ENCODE measurements at places on chromosomes 1 and 21.

DNA sequence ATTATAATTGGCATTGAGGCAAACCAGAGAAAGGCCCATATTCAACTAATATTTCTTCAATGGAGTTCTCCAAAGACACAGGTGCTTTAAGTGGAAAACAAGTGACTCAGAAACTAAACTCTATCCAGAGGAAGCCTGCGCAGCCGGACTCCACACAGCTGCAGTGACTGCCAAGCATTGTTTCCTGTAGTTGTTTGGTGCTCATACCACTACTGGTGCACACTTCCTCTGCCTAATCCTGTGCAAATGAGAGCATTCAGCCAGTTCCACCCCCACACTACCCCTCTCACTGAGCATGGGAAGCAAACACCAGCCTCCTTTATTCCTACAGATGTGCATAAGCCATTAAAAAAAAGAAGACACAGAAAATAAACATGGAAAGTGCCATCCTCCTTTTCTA lies 102.9 kb downstream of the VAV3 start:
- no peak for DNase-seq

- DNase-seq, result peak; percentile 47
Observed at GRCh38 chr1:31020007-31020790, 45.3 kb downstream of the PUM1 start.

- DNase-seq, result no peak
Observed at GRCh38 chr1:63633281-63633680, 40.1 kb downstream of the PGM1 start.

GRCh38 chr1:24796524-24796923 lies 51.3 kb downstream of the CLIC4 start:
- DNase-seq, result no peak

GRCh38 chr1:245603311-245603865 lies 448.6 kb downstream of the KIF26B start:
- no peak for DNase-seq

GRCh38 chr1:159005676-159006075 lies 4.0 kb upstream of the IFI16 start:
- DNase-seq, result no peak

DNA sequence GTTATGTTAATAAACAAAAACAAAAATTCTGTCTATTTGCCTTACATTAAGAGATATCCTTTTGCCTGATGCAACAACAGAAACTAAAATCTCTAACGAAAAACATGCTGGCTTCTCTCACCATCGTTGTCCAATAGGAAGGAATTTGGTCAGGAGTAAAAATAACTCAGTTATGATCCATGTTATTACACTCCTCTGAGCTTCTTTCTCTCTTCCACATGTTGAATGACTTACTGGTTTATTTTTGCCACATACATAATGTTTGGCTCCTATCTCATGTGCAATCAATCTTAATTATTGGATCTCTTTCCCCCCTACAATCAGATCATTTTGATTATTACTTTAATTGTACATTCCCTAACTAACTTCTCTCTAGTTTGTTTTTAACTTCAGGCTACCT lies 688.4 kb downstream of the USP25 start:
- DNase-seq, result no peak

DNA sequence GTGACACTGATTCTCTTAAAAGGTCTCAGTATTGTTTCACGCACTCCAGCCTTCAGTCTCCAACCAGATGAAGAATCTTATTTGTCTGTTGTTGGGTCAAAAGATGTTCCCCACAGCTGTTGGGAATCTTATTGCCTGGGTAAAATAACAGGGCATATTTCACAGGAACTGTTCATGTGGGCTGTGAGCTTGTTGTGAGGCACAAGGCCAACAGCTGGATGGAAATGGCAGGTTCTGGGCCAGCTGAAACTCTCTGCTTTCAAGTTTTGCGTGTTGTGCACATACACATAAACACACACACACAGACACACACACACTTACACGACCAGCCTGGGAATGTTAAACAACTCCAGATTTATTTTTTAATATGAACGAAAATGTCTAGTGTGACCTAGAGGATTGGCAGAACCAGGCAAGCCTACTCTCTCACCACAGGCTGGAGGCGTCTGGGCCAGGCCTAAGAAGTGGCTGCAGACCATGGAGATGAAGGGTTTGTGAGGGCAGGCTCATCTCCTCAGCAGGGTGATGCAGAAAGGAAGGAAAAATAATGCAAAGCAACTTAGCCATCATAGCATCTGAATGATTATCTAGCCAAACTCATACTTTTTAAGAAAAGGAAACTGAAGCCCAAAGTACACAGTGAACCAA lies 357.0 kb downstream of the TTLL7 start:
- DNase-seq, result no peak

DNA sequence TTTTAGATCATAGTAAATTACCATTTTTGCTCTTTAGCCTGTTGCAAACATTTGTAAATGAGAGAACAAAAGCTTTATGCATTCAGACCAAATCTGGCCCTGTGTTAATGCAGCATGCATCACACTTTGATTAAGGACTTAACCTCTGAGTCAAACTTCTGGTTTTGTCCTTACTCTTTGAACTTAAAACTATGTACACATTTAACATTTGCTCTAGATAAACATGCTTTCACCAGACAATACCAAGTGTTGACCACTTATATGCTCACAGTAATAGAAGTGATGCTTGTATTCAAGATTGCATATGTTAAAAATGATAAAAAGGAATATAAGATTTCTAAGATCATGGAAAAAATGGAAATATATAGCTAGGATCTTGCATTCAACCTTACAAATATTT lies 1095.3 kb downstream of the ADGRL2 start:
- DNase-seq, result no peak

GRCh38 chr1:107817206-107817605 lies 147.8 kb downstream of the VAV3 start:
- no peak for DNase-seq

GRCh38 chr1:1908506-1908791 lies 6.6 kb upstream of the CALML6 start:
- no peak for DNase-seq

GRCh38 chr1:216034506-216034905 lies 388.7 kb downstream of the USH2A start:
- DNase-seq, result peak; percentile 1

DNA sequence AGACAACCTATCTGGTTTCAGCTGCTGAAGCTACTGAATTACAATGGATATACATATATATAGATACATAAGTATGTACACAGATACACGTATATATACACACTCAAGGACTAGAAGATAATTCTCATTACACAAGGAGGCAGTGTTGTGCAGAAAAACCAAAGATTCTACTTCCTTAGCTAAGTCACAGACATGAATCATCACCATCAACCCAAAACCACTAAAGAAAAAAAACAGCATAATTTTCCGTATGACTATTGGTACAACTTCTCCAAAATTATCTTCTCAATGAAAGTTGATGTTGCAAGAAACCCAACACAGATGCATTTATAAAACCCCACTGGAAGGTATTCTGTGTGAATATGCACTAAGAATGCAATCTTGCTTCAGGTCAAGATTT lies 36.8 kb upstream of the RPF1 start:
- peak; percentile 17 for DNase-seq

- DNase-seq, result no peak
Observed at GRCh38 chr1:162913345-162913744, 52.4 kb upstream of the CCDC190 start.

DNA sequence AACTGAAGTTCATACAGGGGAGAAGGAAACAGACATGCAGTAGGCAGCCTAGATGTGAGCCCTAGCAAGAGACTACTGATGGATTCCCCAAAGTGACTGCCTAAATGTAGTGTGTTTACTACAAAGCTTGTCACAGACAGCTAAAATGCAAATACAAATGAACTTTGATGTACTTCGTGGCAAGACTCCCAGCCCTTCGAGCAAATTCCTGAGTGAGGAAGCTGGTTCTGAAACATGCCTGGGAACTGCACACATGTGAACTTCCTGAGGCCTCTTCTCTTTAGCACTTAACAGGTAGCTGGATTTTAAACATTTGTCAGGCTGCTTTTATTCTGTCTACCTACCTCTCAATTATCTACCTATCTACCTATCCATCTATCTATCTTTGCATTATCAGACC lies 6.7 kb upstream of the IRF2BP2 start:
- no peak for DNase-seq

GRCh38 chr1:246629030-246629429 lies 62.8 kb downstream of the CNST start:
- no peak for DNase-seq

GRCh38 chr1:1080951-1081310 lies 6.8 kb upstream of the RNF223 start:
- DNase-seq, result no peak

DNA sequence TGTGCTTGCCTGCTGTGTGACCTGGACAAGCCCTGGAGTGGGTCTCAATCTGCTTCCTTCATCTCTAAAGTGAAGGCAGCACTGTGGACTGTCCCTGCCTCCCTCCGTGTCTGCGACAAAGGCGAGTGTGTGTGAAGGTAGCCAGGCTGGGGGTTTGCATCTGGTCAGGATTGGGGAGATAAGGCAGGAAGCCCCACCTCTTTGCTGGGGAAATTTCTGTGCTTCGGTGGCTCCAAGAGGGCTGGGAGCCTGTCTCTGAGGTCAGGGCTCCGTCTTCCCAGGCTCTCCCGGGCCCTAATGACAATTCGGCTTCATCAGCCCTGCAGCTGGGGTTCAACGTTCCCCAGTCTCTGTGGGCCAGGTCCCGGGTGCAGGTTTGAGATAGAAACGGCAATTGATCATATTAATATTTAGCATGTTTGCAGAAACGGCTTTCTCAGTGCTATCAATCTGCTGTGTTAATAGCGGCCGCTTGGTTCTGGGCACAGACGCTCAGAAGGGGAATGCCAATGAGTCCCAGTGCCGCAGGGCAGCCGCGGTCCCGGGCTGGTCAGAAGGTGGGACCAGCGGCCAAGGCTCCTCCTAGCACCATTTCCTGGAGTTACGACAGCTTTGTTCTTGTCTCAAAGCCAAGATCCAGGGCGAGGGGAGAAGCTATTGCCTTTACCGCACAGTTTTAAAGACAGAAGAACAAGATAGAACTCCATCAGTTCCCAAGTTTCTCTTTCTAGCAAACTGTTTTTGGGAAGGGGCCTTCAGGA lies 105.7 kb downstream of the PRDM16 start:
- DNase-seq, result no peak

- no peak for DNase-seq
Observed at GRCh38 chr1:54663725-54664124, 22.1 kb downstream of the MROH7 start.

DNA sequence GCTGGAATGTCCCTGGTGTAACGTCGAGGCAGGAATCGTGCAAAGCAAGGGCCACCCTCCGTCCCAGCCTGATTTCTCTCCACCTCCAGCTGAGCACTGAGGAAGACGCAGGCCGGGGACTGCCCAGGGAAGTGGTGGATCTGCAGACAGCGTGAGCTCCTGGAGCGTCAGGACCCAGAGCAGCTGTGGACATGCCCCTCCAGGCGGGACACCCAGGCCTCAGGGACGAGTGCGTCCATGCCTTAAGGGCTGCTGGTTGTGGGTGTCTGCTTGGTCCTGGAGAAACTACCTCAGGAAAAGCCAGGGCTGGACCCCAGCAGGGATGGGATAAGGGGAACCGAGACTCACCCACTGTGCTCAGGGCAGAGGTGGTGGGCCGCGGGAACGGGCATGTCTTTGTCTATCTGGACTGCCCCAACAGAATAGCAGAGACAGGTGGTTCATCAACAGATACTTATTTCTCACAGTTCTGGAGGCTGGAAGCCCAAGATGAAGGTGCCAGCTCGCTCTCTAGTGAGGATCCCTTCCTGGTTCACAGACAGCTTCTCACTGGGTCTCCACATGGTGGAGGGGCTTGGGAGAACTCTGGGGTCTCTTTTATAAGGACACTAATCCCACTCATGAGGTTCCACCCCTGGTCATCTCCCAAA lies 5.8 kb upstream of the MMEL1 start:
- no peak for DNase-seq

DNA sequence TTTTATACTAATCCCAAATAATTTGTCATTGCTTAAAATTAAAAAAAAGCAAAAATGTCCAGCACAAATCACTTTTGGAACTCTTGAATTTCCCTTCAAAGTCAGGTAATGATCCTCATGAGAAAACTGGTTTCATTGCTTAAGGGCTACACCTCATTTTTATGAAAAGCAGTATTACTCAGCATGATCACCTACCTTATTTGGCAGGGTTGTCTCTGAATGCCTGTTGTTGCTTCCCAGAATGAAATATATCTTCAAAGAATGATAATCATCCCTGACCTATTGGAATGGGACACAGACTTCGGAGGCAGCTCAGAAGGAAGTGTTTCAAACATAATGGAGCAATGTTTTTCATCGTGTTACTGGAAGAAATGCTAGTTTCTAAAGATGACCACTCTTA lies 29.7 kb downstream of the C1orf21 start:
- no peak for DNase-seq

GRCh38 chr21:27528697-27529096 lies 561.8 kb upstream of the ADAMTS5 start:
- no peak for DNase-seq

DNA sequence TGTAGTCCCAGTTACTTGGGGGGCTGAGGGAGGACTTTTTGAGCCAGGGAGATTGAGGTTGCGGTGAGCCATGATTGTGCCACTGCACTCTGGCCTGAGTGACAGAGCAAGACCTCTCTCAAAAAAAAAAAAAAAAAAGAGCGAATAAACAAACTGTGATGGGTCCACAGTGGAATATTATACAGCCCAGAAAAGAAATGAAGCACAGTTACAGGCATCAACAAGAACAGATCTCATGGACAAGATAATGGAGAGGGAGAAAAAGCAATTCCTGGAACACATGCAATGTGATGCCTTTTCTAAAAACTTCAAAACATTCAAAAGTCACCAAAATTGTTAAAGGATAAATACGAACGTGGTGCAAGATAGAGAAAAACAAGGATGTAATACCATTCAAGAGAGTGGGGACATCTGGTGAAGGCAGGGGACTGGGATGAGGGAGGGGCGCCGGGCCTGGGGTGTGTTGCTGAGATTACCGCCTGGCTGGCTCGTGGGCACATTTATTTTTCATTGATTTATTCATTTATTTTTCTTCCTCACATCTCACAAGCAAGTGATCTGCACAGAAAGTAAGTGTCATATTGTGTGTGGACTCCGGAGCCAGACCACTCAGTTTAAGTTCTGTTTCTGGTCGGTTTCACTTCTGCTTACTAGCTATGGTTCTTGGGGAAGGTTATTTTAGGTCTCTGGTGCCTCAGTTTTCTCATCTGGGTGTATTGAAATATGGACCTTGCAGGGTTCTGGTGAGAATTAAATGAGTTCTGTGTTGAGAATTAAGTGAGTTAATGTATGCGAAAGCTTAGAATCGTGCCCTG lies 30.1 kb downstream of the ABCG1 start:
- DNase-seq, result no peak

GRCh38 chr1:210715072-210715471 lies 386.4 kb downstream of the HHAT start:
- no peak for DNase-seq

DNA sequence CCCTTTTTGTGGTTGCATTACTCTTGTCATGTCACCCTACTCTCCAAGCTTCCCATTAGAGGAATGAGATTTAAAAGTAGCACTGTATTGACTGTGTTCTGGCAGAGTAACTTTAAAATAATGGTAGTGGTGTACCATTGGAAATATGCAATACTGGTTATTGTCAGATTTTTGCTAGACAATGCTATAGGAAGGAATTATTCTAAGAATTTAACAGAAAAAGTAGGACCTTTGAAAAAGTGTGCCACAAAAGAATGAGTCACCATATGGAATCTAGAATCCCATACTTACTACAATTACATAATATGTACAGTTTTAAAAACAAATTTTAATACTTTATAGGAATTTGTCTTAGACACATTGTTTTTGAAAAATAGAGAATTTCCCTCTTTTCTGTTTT lies 13.8 kb downstream of the MIER1 start:
- no peak for DNase-seq

Measured in NCI-H1105 (cell line).